ENCODE measurements at places on chromosomes 6 and 20.

- DNase-seq: peak; percentile 38
Measured at GRCh38 chr6:19691465-19692167, 145.6 kb upstream of the ID4 start.

DNA sequence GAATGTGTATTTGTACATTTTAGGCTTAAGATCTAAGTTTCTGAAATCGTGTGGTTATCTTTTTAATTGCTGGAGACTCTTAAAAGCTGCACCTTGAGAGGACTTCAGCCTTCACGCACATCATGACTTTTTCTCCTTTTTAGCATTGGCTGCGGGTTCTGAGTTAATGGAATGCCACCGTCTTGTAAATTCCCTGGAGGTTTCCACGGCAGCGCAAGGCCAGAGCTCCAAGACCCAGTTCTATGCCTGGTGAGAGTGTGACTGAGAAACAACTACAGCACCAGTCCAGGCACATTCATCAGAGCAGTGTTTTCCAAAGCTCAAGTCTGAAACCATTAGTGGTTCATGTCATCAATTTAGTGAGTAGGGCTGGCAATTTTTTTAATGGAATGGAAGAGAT, 23.0 kb downstream of the PRR18 start:
- no peak for DNase-seq

DNA sequence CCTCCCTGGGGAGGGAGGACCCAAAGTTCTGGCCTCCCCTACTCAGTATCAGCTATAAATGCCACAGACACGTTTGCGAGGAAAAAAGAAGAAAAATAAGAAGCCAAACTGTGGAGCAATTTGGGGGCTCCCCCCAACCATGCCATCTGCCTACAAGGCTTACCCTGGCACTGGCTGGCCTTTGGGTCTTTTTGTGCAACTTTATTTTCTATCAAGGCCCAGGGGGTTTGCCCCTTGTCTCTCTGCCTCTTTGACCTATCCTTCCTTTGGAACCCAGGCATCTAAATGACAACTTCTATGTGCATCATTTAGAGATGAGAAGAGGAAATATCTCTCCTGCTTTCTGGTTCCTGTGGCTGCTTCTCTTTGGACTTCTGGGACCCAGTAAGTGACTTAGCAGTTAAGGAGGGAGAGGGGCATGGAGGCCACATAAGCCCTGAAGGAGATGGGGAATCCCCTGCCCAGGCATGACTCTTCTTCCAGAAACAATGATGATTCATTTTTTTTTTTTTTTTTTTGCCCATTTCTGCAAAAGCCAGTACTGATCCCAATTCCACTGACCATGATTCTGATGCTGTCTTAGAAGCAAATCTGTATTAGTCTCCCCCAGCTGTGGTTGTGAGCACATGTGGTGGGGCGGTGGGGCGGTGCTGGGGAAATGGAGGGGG, at the start of gene MUC22:
TSS of gene MUC22 (plus strand) at position 82 of the 668 bp plus-strand sequence. CDS start at position 315, 233 bp downstream.
- no peak for DNase-seq

DNA sequence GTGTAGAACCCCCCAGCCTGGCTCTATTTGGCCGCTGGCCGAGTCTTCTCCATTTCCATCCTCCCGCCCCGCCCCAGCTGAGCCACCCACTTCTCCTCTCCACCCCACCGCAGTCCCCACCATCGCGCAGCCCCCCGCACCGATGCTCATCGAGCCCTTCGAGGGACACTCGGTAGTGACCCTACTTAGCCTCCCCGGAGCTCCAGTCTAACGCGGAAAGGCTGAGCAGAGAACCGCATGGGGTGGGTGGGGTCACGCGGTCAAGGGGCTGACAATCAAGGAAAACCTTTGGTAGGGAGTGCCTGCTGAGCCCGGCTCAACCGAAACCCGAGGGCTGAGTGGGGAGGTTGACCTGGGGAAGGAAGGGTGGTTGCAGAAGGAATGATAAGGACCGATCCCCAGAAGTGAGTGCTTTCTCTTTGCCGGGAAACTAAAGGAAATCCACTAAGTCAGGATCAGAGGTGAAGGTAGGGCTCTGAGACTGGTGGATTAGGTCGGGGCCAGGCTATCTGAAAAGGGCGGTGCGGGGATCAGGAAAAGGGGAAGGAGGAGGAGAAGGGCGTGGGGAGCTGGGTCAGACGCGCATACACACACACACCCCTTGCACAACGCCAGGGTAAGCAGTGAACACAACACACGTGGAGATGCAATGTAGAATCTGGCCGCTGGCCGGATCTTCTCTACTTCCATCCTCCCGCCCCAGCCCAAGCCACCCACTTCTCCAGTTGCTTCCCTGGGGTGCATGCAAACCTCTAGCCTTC, 49.8 kb downstream of the CPXM1 start:
- no peak for DNase-seq

GRCh38 chr6:155201461-155202226, 62.2 kb upstream of the CLDN20 start:
- no peak for DNase-seq

- DNase-seq: no peak
Measured at GRCh38 chr6:3981917-3982316, 97.0 kb downstream of the FAM217A start.
